ENCODE measurements at places on chromosomes 3 and 15. TPM values are rescaled to one million over a fixed set of nuclear protein-coding genes. Genes with fewer than 3 reads are reported as not detected.

GRCh38 chr3:66480666-66481065 is 20.2 kb downstream of the LRIG1 start:
- DNase-seq: no peak

The CPN2 gene
- total RNA-seq: not detected

DNA sequence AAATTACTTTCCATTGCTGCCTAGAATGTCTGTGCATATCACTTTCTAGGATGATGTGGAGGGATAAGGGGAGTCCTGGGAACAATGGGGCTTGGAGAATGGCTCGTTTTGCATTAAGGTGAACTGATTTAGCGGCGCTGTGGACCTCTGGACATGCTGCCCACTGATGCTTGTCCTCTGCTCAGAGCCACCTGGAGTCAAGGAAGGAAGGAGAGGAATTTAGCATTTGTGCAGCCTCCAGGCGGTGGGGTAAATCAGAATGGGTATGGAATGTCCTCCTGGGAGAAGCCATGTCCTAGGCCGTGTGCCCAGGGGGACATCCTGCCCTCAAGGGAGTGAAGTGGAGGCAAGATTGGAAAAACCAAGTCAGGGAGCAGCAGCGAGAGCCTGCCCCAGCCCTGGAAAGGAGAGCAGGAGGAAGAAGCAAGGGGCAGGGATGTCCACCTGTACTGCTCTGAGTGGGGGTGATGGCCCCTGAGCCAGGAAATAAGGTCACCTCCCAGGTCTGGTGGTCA is 37.8 kb downstream of the KY start:
- no peak for DNase-seq

The POPDC2 gene
- total RNA-seq: not detected

The PLA2G4B gene
- 1.2 TPM for total RNA-seq

DNA sequence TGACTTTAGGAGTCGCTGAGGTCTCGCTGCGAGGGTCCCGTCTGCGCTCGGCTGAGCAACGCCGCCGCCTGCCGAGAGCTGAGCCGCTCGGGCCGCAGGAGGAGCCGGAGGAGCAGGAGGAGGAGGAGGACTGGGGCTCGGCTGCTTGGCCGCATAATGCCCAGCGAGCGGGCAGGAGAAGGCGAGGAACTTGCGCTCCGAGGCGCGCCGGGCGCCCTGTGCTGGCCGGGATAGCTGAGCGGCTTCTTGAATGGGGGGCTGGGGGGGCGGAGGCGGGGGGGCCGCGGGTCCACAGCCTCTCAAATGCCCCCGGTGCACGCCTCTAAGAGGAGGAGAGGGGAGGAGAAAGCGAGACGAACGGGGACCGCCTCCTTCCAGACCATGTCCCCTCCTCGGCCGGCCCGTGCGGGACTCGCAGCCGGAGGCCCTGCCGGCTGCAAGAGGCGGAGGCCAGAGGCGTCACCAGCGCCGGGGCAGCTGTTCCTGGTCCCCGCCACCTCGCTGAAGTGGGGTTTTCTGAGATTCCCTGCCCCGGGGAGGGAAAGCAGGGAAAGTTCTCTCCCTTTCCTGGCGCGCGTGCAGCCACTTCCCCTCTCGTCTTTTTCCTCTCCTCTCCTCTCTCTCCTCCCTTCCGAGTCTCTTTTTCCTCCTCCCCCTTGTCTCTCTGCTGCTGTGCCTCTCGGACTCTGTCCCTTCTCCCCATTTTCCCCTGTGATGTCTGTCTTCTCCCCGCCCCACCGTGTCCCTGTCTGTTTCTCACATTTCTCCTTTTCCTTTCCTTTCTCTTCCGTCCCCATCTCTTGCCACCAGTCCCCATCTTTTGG is at the start of gene ADAMTS9:
ADAMTS9 (minus strand) TSS at position 220 of the 824 bp plus-strand sequence. CDS start 343 bp downstream, outside the sequence.
- DNase-seq: peak; percentile 53

DNA sequence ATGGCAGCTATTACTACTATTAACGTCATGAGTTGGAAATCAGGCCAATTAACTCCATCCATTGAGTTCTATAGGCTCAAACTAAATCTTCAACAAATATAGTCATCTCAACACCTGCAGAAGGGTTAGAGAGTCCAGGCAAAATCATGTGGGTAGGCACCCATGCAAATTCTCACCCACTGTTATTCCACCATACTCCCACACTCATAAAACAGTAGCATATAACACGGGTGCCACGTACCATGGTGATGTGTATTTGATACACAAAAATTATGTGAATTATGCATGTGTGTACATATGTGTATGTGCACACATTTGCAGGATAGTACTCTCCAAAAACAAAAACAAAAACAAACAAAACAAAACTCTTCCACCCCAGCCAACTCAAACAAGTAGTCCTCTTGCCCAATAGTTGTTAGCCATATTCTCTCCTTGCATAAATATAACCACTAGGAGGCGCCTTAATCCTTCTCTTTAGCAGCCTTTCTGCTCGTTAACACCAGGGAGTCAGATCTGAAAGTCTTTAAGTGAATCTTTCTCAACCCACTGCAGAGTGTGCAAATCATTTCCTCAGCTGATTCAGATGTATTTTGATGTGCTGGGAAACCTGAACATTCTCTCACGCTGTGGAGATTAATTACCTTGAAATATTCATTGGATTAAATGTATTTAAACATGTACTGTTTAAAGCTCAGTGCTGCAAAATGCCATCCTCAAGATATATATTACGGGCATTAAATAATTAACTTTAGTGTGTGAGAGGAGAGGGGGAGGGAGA is 38.0 kb upstream of the COPB2 start:
- DNase-seq: peak; percentile 78

The SAMMSON gene
- total RNA-seq: not detected

- peak; percentile 99 for DNase-seq
These were observed 437 bp upstream of the USF3 start for GRCh38 chr3:113696658-113697499.

The FURIN gene
- 32.1 TPM for total RNA-seq

DNA sequence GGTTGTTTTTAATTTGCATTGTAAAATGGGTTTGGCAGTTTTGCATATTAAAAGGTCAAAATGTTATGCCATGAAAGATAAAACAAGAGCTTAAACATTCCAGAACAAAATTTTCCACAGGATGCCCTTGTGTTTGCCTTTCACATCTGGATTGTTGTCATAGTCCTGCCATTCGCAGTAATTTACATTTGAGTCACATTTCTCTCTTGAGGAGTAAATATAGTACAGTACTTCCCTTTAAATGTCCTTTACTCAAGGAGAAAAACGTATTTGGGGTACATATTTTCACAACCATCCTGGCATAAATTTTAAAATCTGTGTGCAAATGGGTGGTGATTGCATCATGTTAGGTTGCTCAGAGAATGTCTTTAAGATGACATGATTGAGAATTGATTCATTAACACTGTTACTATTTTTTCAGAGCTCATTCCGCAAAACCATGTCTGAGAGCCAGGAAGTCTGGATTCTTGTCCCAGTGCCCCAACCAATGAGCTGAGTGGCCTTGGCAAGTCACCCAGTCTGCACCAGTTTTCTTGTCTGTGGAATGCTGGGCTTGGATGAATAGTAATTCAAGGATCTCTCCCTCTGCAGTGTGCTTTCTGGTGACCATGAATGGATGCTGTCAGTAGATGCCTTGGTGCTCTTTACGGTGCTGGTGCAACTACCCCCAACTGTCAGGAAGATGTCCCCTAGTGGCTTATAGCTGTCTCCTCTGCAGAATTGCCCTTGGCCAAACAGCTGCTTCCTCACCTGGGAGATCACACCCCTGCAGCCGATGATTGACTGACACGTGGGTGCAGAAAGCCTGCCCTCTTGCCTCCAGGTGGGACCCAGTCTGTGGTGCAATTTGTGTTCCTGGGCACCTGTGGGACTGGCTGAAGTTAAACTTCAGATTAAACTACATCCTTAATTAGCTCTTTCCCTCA is 43.0 kb downstream of the ABHD5 start:
- peak; percentile 50 for DNase-seq

DNA sequence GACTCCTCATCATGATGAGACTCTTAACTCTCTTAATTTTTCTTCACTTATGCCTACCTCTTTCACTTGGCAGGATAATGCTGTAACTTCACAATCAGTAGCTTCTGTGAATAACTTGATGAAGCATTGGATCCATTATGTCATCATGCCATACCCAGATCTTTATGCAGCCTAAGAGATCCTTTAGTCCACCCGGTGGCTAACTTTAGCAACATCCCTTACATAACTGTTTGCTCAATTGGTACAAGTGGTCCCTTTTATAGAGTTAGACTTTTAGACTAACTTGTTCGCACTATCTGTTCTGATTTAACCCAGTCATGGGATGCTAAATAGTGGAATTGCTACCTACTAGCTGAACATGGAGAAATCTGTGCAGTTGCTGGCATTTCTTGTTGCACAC is 184.5 kb downstream of the USP13 start:
- DNase-seq: peak; percentile 3

The IP6K1 gene
- 26.6 TPM for total RNA-seq

The SCN10A gene
- total RNA-seq: not detected

GRCh38 chr3:78857494-78858111 is 910.2 kb downstream of the ROBO1 start:
- peak; percentile 11 for DNase-seq

DNA sequence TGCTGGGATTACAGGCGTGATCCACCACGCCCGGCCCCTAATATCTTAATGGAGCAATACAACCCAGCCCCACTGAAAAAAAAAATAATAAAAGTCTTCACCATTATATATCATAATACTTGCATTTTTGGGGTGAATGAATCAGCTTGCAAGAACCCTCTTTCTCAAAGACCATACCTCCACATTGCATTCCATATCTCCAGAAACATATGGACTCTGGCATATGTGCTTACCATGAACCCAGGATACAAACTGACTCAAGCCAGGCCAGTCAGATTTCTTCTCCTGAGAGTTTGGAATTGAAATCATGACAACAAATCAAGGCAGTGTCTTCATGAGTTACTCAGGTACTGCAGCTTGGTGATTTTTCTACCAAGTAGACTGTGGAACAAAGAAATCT is 101.2 kb downstream of the FRMD5 start:
- no peak for DNase-seq

DNA sequence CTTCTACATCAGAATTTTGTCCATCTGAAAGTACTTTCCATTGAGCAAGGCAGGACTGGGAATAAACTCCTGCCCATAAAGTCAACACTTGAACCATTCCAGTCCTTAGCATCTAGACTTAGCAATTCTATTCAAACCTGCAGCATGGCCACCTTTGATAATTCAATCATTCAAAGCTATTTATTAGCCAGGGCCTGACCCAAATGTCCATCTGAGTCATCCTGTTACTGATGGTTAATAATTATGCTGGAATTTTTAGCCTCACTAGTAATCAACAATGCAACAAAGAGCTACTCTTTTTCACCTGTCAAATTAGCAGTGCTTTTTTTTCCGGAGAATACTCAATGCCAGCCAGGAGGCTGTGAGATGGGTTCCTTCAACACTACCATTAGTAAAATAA is 72.7 kb upstream of the SNRK start:
- DNase-seq: no peak

- peak; percentile 84 for DNase-seq
These were observed 523.9 kb upstream of the AGTR1 start for GRCh38 chr3:148173851-148174250.

GRCh38 chr3:155243512-155243921 is 50.0 kb downstream of the STRIT1 start:
- peak; percentile 60 for DNase-seq

The GFM1 gene
- total RNA-seq: 75.2 TPM

- DNase-seq: peak; percentile 30
These were observed 13.4 kb downstream of the SEC62 start for GRCh38 chr3:169980055-169980454.

GRCh38 chr3:1330107-1330506 is 237.3 kb downstream of the CNTN6 start:
- no peak for DNase-seq
